Muscle of leg (tissue), 16 donors: ENCODE measurements at places on chromosomes 3 and 15.
A peak's percentile ranks its signal among the peaks of the same experiment; 100 is the strongest.

DNA sequence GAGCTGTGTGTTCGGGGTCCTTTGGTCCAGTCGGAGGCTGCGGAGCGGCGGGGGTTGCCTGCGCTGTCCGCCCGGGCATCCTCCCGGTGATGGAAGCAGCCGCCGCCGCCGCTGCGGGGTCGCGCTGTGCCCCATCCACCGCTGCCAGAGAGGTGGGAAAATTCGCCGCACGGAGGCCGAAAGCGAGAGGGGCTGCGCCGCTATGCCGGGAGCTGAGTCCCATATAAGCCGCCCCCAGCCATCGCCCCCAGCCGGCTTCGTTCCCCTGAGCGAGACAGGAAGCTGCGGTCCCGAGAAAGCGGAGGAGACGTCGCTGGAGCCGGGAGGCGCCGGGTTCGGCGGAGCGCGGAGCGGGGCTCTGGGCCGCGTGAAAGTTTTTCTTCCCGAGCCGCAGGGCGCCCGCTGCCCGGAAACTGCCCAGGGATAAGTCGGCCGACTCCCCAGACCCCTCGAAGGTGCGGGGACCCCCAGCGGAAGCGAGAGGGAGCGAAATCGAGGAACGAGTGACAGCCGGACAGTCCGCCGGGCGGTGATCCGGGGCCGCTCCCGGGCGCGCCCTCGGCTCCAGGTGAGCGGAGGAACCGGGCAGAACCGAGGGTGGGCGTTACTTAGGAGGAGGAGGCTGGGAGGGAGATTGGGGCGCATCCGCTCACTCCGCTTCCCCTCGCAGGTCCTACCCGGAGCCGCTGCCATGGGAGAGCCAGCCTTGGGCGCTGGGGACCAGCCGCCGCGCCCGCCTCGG, 574 bp downstream of the CHST2 start:
- DNase-seq, result peak; percentile 38

- DNase-seq, result no peak
These were observed 135.2 kb downstream of the BBX start for GRCh38 chr3:107657971-107658370.

DNA sequence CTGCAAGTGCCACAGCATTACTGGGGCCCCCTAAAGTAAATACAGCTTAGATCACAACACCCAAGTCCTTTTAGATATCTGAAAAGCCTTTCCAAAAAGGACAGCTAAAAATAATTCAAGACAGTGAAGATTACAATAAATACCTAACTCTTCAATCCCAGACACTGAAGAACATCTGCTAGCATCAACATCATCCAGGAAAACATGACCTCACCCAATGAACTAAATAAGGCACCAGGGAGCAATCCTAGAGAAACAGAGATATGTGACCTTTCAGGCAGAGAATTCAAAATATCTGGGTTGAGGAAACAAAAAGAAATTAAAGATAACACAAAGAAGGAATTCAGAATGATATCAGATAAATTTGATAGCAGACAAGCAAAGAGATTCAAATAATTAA, 71.7 kb upstream of the TTC14 start:
- peak; percentile 2 for DNase-seq

- peak; percentile 33 for DNase-seq
These were observed 28.3 kb downstream of the IDH3A start for GRCh38 chr15:78177447-78177873.

DNA sequence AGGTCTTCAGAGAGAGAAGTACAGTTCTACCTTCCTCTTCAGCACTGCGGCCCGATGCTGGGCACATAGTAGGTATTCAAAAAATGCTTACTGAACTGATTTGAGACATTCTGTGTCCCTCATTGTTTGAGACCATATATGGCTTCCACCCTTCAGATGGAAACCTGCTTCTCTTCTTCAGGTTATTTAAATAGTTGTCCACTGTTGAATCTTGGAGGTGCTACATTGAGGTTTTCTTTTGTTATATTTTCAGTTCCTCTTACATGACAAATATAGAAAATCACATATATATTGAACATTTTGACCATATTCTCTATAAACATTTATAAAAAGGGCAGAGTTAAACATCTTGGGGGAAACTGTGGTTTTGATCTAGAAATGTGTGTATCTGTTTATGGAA, 200.2 kb upstream of the LRRC3B start:
- no peak for DNase-seq

DNA sequence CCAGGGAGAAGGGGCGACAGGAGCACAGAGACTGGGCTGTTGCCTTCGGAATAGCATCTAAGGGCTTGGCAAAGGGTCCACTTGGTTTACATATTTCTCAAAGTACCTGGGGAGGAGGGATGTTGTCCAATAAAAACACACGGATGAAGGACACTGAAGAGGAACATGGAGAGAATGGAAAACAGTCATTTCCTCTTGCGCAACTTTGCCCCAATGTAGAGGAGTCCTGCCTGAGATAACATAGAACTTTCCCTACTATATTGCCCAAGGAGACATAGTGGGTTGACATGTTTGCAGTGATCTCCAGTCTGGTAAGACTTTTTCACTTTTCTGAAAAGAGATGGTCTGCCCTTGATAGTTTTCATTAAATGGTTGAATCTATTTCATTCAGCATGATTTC, 468.8 kb upstream of the SUCLG2 start:
- DNase-seq, result no peak

DNA sequence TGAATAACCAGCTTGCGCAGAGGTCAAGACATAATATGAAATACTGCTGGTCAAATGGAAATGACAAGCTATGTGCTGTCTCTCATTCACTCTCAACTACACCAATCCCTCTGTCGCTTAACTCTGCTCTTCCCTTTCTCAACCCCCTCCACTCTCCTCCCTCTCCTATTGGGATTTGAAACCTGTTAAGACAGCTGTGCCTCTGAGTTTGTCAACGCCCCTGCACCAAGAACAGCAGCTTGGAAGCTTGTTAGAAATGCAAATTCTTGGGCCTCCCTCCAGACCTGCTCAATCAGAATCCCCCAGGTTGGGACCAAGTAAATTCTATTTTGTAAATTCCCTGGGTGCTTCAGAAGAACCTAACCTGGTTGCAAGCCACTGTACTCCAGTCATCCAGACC, 149.7 kb upstream of the ATP2B2 start:
- DNase-seq, result no peak

DNA sequence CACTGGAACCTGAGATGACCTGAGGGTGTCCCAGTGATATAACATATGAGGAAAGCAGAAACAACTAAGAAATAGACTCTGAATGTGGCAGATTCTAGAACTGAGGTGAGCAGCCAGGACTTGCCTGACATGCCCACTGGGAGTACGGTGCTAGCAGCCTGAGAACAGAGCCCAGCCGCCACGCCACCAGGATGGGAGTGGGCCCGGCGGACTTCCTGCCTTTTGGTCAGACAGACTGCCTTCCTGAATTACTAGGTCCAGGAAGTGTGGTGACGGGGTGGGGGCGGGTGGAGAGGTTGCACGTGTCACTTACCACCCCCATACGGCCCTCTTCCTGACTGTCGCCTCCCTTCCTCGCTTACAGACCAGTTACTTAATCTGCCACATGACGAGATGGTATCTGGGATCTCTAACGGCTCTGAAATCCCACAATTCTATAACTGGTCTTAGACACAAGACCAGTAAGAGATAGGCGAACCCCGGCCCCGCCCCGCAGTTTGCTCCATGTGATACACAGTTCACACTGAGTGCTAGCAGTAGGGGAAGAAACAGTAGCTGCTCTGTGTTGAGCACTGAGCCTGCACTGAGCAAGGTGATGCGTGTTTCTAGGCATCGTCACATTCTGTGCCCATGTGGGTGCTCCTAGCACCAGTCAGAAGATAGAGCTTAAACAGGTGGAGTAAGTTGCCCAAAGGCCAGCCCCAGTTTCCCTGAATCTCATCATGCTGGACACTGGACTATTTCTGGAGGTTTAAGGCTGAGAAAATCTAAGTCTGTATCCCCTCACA, 95.7 kb downstream of the CPN2 start:
- DNase-seq, result peak; percentile 77

- no peak for DNase-seq
These were observed 68.1 kb downstream of the PFN2 start for GRCh38 chr3:149902498-149903139.

DNA sequence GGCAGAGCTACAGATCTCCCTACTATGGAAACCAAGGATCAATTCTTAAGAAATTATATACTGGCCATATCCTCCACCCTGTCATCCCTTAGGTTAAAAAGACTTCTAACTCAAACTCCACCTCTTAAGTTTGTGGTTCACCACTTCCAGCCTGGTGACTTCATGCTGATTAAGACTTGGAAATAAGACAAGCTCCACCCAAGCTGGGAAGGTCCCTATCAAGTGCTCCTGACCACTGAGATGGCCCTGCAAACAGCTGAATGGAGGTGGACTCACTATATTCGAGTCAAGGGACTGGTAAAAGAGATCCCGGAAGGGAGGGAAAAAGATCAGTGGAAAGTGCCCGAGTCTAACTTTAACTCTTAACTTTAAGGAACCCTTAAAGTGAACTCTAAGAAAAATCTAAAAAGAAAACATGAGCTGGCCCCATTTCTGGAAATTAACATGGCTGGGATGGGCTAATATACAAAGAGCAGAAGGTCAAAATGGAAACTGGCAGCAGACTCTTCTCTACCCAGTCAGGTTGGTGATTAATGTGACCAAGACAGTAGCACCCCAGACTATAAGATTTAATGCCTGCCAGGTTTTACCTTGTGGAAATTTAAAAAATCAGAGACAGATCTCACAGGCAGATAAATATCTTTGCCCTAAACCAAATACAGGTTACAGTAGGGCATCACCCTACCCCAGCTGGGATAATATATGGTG, 43.9 kb downstream of the PPCDC start:
- no peak for DNase-seq

GRCh38 chr15:66095871-66096687, 157.5 kb downstream of the MEGF11 start:
- DNase-seq, result peak; percentile 78

DNA sequence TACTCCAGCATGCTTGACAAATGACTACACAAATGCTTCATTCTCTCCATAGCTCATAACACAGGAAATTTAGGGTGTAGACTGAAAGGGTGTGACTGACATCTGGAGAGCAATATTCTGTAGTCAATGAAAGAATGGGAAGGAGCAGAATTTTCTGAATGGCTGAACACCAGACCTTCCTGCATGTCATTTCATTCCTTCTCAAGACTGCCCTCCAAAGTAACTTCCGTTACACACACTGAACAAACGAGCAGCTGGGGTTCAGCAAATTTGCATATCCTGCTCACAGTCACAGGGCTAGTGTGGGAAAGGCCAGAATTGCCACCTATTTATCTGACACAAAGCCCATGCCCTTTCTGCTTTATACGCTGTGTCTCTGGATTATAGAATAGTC, 325.0 kb upstream of the CFAP20DC start:
- peak; percentile 3 for DNase-seq

DNA sequence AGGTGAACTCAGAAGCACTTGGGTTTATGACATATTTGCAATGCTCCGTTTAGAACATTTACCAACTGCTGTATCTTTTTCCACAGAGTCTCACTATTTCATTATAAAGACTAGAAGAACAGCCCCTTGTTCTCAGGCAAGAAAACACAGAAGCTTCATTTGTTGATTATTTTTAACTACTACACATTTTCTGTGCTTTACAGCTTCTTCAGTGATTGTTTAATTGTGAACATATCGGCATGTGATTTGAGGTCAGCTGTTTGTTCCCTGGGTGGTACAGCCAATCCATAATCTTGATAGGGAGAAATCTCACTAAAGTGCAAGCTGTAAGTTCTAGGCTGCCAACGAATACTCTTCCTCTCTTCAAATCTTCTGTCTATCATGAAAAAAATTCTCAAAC, 31.0 kb upstream of the DLG1 start:
- DNase-seq, result no peak

DNA sequence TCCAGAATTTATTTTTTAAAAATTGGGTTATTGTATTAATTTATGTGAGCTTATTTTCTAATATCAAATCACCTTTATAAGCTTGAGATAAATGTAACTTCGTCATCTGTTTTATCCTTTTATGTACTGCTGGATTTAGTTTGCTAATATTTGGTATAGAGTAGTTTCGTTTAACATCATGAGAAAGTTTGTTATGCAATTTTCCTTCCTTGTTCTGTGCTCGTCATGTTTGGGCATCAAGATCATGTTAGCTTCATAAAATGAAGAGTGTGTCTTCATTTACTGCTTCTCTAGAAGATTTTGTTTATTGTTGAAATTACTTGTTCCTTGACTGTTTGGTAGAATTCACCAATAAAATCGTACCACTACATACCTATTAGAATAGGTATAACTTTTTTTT, 262.1 kb upstream of the SATB1 start:
- no peak for DNase-seq

- DNase-seq, result peak; percentile 56
These were observed 19.6 kb upstream of the C15orf61 start for GRCh38 chr15:67501177-67501835.

- peak; percentile 40 for DNase-seq
These were observed 740.5 kb downstream of the ROBO2 start for GRCh38 chr3:77780278-77780996.

- DNase-seq, result no peak
These were observed 148.1 kb downstream of the SHQ1 start for GRCh38 chr3:72700106-72700505.

GRCh38 chr3:30855400-30856292, 38.8 kb downstream of the GADL1 start:
- DNase-seq, result peak; percentile 74

GRCh38 chr3:64895991-64896895, 208.4 kb upstream of the ADAMTS9 start:
- peak; percentile 99 for DNase-seq

- DNase-seq, result peak; percentile 41
These were observed 88.7 kb upstream of the UBE2E2 start for GRCh38 chr3:23114432-23114831.

DNA sequence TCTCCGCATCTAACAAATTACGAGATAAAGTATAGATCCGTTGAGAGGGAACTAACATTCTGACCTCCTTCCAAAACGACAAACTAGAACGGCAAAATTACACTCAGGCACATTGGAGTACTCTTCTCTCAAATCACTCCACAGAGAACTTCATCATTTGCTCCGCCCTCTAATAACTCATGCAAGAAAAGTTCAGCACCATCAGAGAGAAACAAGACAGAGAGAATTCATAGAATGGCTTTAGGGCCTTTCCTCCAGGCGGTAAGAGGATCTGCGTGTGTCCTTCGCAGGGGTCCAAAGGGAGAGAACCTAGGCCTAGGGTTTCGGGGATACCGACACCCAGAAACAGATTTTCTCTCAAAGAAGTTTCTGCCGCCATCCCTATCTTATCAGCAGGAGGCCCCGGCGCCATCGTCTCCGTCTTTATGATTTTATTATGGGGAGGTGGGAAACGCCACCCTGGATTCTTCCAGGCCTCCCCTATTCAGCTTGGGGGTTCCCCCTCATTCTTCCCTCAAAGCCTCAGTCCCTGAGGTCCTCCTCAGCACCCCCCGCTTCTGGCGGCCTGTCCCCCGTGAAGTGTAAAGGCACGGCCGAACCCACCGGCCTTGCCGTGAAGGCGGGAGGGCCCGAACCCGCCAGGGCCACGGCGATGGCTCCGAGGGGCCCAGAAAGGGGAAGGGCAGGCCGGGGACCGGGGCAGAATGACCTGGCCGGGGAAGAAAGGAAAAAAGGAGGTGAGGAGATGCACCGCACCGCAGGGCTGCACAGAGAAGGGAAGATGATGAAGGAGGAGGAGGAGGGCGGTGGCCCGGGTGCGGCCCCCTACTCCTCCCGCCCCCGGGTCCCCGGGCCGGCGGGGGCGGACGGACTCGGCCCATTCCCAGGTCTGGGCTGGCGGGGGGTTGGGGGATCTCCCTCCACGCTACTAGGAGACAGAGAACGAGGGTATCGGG, 768 bp downstream of the UBXN7 start:
- DNase-seq, result peak; percentile 88

- peak; percentile 36 for DNase-seq
These were observed 120.9 kb downstream of the ERC2 start for GRCh38 chr3:56347219-56347871.
